ENCODE measurements at places on chromosomes 2 and 18.

DNA sequence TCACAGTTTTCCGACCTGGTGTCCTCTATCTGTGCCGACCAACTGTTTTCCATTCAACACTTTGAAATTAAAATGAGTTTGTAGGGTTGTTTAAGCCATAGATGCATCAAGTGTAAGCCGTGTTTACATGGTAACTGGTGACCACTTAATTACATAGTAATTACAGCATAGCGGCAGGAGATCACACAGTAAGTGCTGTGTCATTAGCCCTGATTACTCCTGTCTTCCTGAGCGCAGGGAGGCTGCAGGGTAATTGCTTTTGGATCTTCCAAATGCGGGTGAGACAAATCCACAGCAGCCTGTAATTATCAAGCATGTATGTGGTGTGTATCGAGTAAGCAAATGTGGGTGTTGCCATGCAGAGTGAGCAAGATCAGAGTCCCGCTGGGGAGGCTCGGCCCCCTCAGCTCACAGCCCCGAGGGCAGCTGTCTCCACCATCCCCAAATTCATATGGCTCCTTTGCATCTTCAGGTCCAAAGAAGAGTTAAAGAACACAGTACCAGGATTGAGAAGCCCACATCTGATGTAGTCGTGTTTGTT is 71.5 kb upstream of the HDAC4 start:
- no peak for DNase-seq

- no peak for DNase-seq
These were observed 8.6 kb downstream of the ITGA4 start for GRCh38 chr2:181465676-181466375.

DNA sequence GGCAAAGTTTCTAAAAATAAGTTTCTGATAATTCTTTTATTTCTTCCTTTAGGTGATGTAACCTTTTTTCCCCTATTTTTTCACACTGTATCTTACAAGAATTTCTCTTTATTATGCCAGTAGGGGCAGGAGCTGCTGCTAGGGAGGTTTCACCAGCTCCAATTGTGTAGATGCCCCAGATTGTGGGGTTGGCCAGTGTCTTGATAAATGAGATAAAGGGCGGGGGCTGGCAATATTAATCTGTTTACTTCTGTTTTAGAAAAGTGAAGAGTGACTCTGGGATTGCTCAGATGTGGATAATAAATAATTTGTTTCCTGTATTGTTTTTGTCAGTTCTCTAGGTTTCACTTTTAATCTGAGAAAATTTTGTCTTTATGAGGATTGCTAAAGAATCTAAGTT is 190.4 kb downstream of the MC4R start:
- no peak for DNase-seq

DNA sequence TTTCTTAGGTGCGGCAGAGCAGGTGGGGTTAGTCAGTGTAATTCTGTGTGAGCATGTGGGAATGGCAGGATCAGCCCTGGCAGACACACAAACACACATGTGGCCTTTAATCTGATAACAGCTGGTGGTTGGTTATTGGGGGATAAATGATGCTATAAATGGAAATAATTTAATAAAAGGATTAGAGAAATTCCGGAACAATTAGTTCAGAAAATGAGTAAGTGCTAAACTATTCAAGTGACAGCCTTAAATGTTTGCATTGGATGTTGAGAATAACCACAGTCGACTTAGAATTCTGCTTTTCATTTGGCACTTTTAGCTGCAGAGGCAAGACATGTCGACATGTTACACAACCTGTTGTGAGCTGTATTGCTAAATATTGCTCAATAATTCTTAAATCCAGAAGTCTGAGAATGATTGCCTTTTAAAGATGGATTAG is 7.2 kb downstream of the SMYD1 start:
- no peak for DNase-seq

DNA sequence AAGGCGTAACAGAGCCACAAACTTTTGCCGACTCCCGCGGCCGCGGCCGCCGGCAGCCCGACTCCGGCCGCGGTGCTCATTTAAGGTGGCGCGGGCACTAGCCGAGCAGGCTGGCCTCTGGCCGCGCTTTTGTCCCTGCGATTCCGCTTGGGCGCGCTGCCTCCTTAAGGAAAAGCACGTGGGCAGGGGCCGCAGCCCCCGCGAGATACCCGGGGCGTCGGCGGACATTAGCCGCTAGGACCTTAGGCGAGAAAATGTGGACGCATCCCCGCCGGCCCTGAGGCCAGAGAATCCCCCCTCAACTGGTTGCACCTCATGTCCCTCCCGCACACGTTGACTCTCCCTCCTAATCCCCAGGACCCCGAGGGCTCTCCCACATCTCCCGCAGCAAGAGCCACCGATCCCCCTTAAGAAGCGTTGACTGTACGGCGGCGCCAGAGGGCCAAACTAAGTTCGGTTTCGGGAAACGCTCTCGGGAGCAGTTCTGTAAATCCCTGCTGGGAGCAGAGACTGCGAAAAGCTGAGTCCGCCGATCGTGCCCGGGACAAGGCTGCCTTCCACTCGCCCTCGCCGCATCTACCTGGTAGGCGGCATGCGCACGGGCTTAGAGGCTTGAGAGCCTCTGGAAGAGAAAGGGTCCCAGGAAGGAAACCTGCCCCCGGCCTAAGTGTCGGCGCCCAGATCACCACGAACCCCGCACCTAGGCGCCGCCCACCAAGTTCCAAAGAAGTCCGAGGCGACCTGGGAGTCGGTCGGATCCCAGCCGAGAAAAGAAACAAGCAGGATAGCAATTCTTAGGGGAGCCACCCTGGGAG is 1.8 kb upstream of the SATB2 start:
- peak; percentile 93 for DNase-seq

DNA sequence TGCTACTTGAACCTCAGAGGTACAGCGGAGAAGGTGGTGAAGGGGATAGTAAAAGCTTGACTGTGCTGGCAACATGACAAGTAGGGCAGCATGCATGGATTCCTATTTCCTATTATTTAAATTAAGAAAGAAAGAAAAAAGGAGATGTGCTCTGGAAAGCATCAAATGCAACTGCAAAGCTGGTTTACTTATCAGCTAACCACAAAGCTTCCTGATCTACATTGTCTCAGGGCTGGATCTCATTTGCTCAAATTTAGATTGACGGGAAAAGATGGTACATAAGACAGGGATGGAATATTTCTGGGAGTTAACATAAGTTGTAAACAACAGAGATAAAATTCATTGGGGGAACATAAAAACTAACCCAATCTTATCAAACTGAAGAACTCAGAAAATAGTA is 178.0 kb downstream of the RIT2 start:
- no peak for DNase-seq

GRCh38 chr2:12896318-12896982 is 179.7 kb downstream of the TRIB2 start:
- DNase-seq = no peak

GRCh38 chr2:196957881-196958525 is 31.5 kb upstream of the PGAP1 start:
- DNase-seq = no peak

DNA sequence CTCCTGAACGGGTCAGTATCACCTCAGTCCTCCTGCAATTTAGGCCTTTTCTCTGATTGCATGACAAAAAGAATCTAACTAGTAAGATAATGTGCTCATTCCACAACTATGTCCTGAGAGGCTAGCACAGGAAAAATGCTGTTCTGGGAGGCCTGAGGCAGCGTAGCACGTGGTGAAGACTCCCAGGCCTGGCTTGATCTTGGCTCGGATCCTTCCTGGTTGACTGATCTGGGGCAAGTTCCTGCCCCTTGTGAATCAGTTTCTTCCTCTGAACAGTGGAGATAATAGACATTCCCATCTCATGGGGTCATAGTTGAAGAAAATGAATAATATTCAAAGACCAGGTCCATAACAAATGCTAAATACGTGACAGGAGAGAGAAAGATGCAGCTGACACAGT is 12.3 kb downstream of the FBLN7 start:
- no peak for DNase-seq

- no peak for DNase-seq
These were observed 60.4 kb upstream of the CDKL4 start for GRCh38 chr2:39304200-39304599.

GRCh38 chr2:134441153-134441863 is 187.4 kb downstream of the MGAT5 start:
- no peak for DNase-seq

- DNase-seq = no peak
These were observed 600.6 kb downstream of the RNF144A start for GRCh38 chr2:7517851-7518250.

DNA sequence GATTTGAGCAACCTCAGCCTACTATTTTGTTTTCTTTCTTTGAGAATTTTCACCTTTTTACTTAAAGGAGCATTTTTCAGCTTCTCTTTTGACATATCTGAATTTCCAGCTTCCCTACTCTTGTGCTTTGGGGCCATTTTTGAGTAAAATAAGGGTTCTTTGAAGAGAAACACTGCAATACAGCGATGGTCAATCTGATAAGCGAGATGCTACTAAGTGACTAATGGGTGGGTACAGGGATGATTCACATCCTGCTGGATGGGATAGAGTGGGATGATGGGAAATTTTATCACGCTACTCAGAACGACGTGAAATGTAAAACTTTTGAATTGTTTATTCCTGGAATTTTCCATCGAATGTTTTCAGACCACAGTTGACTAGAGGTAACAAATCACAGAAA is 211.5 kb downstream of the TMEM247 start:
- no peak for DNase-seq

DNA sequence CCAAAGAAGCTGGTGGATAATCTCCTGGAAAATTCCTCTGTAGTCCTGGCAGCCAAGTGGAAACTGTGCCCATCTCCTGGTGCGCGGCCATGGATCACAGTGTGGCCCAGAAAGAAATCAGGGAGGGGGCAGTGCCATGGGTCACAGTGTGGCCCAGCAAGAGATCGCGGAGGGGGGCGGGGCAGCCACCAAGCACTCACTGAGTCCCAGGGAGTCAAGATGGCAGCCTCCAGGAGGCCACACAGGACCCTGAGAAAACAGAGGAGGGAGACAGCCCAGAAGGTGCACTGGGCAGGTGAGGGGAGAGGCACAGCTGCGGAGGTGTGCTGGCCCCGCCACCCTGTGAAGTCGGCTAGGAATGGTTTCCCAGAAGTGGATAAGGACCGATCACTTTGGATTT is 8.1 kb upstream of the ATP6V1B1 start:
- DNase-seq = no peak

GRCh38 chr2:239550357-239550756 is 149.5 kb upstream of the HDAC4 start:
- DNase-seq = no peak

GRCh38 chr2:192584976-192585375 is 390.2 kb upstream of the TMEFF2 start:
- DNase-seq = no peak

- no peak for DNase-seq
These were observed 27.1 kb downstream of the CAMKMT start for GRCh38 chr2:44388877-44389276.

GRCh38 chr2:94960751-94961150 is 64.8 kb upstream of the MAL start:
- DNase-seq = no peak

DNA sequence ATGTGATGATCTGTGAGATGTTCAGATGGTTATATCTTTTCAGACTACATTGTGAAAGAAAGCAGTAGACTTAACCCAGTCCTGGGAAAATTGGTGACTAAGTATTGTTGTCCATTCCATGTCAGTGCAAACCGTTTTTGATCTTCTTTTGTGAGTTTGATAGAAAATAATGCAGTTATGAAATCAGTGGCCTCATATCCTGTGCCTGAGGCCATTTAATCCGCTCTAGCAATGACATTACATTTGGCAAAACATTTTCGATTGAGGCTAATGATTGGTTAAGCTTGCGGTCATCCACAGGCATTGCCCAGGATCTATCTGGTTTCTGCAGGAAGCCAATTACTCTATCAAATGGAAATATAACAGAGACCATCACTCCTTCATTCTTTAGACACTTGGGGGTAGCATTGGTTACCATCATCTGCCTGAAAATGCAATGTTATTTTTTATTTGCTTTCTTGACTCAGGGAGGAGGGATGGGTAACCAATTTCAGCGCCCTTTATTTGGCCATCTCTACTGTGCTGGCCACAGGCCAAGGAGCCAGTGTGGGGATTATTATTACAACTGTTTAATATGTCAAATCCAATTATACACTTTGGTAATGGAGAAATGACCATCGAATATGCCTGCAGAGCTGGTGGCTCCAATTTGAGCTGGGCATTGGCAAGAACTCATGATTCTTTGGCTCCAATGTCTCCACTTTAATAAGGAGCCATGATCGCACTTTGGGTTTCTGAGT is 33.6 kb downstream of the TRIB2 start:
- no peak for DNase-seq
